ENCODE measurements at places on chromosomes 3 and 15.

DNA sequence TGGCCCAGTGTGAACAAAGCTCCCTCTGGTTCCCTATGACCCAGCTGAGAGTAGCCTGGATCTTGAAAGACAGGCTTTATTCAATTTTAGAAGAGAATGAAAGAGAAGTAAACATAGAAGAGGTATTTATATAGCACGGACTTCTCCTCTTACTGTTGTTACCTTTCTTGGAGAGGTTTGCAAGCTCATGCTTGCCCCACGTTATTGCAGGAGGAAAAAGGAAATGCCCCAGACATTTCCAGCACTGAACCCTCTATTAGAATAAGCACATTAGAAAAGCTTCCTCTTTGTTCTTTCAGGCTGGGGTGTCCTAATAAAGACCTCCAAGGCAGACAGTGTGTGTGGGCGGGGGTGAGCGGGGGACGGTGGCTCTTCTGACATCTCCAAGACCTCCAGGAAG lies 98.7 kb upstream of the AGBL1 start:
- no peak for DNase-seq

DNA sequence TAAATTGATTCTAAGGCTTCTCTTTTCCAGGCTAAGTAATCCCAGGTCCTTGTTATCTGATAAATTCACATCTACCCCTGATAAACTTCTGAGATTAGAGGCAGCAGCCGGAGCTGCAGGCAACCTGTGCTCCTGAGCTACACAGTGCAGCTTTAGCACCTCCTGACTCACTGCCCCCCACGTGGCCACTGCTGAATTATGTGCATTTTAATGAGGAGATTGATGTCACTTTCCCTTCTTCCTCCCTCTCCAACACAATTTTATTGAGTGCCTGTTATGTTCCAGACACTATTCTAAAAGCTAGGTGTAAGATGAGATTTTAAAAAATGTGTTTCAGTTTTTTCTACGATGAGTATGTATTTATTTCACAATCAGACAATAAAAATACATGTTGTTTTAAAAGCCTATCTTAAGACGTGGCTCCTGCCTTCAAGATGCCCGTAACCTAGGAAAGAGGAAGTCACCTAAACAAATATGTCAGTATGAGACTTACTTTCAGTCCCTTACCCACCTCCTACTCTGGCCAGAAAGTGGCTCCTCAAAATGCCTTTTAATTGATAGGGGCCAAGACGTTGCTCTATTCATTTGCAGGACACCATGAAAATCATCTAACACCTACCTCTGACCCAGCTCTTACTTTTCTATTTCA lies 161.5 kb upstream of the PFN2 start:
- no peak for DNase-seq

GRCh38 chr3:142817356-142817755 lies 71.5 kb downstream of the PCOLCE2 start:
- DNase-seq: no peak

DNA sequence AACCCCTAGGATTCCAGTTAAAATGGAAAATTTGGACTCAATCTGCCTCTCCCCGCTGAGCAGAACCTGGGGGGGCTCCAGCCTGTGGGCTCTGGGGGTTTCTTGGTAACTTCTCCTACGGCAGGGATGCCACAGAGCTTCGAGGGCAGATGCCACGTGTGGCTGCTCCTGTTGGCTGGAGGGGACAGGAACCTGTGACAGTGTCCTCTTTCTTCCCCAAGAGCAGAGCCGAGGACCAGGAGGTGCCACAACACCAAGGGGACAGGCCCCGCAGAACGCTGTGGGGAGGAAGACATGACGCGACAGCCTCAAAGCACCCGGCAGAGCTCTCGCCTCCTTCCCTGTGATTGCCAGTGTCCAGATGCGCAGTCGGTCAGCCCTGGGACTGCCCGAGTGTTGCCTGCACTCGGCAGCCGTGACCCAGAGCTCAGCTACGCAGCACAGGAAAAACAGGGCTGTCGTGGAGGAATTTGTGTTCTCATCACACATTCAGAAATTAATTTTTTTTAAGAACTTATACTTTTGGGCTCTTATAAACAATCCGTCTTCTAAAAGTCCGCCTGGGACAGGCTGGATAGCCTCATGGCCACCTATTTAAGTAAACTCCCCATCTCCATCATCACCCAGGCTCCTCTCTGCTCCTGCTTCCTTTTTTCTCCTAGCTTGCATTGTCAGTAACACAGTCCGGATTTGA lies 131.9 kb upstream of the MEF2A start:
- no peak for DNase-seq

- DNase-seq: no peak
Measured at GRCh38 chr3:7282988-7283387, 422.1 kb downstream of the GRM7 start.

DNA sequence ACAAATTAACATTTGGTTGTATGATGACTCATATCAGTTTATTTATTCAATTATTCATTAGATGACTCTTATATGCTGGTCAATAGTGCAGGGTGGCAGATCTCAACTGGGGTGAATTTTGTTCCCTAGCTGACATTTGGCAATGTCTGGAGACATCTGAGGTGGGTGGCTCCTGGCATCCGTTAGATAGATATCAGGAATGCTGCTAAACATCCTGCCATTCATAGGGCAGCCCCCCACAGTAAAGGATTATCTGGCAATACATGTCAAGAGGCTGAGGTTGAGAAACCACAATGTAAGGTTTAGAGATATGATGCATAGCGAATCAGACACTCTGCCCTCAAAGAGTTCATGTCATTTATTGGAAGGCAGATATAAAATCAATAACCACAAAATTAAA lies 719.9 kb downstream of the CADM2 start:
- no peak for DNase-seq

DNA sequence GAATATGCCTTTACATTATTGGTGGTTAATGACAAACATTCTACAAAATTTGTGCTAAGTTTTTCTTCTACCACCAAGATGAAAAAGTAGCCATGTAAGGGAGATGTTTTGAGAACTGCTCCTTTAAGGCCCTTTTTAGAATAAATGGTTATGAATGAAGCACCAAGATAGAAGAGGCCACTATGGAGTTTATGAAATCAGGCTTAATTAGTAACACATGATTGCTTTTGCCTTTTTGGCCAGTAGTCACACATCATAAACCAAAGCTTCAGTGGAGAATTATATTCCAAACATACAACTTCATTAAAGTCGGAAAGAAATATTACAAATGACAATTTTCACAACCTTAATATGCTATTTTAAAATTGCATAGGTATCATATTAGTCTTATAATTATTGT lies 331.7 kb downstream of the RBMS3 start:
- no peak for DNase-seq

- DNase-seq: no peak
Measured at GRCh38 chr3:152519376-152519775, 250.6 kb downstream of the MBNL1 start.

DNA sequence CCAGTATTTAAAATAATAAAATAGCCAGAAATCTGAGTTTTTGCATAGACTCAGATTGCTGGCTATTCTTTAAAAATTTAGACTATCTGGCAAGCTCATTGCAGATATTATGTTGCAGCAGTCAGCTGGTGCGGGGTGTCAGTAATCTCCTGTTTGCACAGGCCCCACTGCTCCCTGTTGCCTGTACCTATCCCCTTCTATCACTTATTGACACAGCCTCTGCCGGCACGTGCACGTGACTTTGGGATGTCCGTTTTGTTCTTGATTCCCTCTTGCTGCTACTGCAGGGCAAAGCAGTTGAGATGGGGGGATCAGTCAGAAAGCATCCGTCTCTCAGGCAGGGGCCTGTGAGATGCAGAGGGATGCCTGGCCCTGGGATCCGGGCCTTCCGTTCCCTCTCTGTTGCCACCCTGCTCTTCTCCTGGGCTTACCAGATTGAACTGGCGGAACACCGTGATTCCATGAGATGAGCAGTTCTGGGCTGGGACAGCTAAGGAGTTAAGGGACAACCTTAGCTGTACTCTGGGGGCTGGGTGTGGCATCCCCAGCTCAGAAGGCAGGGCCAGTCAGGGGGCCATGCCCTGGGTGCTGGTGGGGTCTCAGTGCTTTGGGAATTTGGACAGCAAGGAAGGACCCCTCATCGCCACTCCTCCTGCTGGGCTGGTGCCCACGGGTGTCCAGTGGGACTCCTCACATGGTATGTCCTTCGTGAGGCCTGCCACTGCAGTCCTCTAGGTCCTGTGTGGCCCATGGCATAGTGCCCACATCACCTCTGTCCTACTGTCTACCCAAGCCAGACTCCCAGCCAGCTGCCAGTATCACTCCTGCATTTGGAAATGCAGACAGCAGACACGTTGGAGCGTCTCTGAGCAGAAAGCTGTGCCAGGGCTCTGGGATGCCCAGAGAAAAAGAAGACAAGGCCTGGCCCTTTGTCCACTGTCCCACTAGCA lies 11.8 kb downstream of the MRAS start:
- DNase-seq: no peak

DNA sequence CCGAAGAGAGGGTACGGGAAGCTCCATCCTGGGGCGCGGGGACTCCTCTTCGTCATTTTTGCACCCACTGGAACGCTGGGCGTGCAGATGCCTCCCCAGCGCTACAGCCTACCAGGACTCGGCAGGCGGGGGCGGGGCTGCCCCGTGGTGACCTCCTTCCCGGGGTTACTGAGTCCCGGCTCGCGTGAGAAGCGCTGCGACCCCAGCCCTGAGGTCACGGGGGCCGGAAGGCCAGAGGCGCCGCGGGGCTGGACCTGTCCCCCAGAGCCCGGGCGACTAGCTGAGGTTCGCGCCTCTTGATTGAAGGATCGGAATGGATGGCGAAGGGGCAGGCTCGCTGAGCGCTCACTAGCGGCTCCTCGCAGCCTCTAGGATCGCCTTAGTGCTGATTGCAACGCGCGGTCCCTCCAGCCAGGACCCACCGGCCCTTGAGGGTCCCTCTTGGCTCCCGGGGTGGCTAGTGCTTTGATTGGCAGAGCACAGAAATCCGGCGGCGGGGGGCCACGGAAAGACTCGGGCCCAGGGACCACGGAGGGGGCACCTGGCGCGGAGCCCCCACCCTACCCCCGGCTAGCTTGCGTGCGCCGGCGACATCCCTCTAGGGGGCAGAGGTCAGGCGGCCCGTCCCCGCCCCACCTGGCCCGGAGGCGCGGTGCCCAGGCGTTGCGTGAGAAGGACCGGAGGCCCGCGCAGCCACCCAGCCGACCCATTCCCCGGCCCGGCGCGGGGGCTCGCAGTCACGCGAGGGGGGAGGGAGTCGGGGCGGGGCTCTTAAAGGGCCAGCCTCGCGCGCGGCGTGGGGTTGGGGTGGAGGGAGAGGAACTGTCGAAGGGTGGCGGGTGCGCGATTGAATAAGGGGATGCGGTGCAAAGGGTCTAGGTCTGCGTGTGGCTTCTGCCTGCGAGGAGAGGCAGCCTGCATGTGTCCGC lies 781 bp upstream of the CYP1A1 start:
- DNase-seq: peak; percentile 22

DNA sequence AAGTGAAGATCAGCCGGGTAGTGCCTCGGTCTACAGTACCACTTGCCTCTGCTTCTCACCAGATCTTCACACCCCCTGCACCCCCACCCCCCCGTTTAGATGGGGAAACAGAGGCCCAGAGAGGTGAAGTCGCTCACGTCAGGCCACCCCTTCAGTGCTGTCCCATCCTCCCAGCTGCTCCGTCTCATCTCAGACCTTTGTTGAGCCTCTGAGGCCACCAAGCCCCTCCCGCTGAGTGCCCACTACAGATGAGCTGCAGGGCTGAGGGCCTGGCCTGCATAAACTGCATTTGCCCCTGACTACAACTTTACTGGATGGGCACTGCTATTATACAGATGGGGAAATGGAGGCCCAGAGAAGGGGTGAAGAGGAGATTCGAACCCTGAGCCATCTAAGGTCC lies 35.8 kb downstream of the ADAMTS7 start:
- DNase-seq: no peak

DNA sequence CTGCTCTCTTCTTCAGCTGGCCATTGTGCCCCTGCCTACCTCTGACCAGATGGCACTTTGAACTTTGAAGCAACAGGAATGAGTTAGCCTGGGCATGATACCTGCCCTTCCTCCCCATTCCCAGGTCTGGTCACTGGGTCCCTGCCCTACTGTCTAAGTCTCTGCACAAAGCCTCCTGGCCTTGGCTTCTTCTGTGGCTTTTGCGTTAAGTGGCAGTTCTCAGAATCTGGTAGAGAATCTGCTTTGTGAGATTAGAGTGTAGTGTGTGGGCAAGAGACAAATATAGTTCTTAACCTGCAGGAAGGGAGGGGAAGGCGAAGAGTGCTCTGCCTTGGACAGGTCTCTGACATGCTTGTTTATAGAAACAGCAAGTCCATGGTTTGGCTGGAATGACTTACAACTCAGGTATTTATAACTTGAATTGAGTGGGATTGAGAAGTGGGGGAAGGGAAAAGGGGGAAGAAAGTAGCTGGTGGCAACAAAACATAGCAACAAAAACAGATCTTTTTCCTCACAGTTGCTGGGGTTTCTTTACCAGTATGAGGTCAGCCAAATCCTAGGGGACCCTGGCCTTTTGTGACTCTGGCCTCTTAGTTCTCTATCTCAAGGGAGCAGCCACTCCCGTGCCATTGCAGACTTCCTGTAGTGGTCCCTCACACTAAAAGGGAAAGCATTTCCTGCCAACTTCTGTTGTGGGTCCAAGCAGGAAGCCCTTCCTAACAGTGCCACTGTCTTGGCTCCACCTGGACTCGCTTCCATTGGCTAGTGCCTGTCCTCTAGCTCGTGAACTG lies 16.7 kb downstream of the MAPKBP1 start:
- DNase-seq: no peak

- no peak for DNase-seq
Measured at GRCh38 chr3:105862217-105862616, 6.6 kb downstream of the CBLB start.

GRCh38 chr3:133868186-133868585 lies 27.5 kb downstream of the RAB6B start:
- DNase-seq: no peak

DNA sequence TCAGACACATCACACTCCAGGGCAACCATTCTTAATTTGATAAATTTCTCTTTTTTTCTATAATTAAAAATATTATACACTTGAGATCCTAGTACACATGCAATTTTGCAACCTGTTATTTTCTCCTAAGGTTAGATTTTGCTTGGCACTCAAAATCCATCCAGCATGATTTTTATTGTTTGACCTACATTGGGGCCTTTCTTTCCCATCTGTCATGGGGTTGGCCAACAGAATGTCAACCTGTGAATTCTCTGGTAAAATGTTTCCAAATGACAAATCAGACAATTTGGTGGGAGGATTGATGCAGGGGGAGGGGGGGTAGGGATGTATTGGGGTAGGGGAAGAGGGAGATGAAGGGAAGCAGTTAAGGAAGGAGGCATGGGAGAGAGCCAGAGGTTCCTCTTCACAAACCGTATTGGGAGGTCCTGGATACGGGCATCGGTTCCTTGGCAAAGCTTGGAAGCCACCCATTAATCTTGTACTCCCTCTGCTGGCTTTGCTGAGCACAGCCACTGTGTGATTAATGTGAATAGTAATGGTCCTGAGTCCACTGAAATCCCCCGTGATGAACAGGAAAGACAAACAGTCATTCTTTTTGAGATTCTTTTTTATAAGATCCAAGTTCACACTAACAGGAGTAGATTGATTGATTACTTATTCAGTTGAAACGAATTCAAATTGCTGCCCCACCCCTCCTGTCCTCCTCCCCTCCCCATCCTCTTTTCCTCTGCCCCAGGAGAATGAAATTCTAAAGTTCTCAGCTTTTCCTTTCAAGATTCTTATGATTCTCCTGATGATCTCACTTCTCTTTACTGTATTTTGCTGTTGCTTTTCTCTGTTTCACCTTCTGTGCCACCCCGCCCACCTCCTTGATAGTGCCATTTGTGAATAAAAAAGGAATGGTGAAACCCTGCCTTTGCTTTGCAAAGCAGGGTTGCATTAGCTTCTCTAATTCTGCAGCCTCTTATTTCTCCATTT lies 82.2 kb upstream of the SLC25A26 start:
- no peak for DNase-seq

Data from CD4-positive, alpha-beta T cell (primary cell).